ENCODE measurements at places on chromosomes 2 and 18. TPM values are rescaled to one million over a fixed set of nuclear protein-coding genes. Genes with fewer than 3 reads are reported as not detected.

The UGT1A5 gene
- not detected for total RNA-seq

The TPO gene
- 11.6 TPM for total RNA-seq

The FZD7 gene
- 4.4 TPM for total RNA-seq

The MAPRE3 gene
- 41.9 TPM for total RNA-seq

DNA sequence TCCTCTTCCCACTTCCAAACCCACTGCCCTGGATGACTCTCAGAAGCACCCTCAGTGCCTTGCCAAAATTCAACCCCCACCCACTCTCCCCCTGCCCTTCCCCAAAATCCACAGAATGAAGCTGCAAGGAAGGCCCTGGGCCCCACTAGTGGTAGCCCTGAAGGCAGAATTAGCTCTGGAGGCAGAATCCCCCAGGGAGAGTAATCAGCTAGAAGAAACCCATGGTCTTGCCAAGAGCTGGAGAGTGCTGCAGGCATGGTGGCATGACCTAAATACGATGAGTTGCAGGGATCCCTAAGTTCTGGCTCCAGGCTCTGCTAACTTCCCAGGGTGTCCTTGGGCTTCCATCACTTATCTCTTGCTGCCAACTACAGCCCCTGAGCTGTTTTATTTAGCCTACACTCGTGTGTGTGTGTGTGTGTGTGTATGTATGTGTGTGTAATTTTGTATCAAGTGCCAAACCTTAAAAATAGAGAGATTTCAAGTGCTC is 7.9 kb downstream of the GAD1 start:
- H3K36me3 ChIP-seq: no peaks in the 10 kb centered on the region
- no peak overlapping the region for H3K27ac ChIP-seq
- peaks cover 42% of the 10 kb centered on the region for H3K4me1 ChIP-seq
- no peak for DNase-seq

DNA sequence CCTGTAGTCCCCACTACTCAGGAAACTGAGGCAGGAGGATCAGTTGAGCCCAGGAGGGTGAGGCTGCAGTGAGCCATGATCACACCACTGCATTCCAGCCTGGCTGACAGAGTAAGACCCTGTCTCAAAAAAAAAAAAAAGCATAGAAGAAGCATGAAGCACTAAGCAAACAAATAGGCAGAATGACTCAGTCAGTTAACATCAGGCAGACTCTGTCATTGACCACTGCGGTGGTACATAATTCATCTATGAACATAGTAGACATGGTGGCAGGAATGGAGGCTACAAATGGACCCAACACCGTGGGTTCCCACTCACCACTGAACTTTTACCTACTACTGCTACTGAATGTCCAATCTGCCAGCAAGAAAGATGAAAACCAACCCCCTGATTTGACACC is 7.6 kb upstream of the ASXL2 start:
- H3K36me3 ChIP-seq: no peaks in the 10 kb centered on the region
- H3K27ac ChIP-seq: no peak overlapping the region
- no peaks in the 10 kb centered on the region for H3K4me1 ChIP-seq
- no peaks in the 10 kb centered on the region for H3K27me3 ChIP-seq
- H3K4me3 ChIP-seq: no peak overlapping the region
- DNase-seq: no peak

DNA sequence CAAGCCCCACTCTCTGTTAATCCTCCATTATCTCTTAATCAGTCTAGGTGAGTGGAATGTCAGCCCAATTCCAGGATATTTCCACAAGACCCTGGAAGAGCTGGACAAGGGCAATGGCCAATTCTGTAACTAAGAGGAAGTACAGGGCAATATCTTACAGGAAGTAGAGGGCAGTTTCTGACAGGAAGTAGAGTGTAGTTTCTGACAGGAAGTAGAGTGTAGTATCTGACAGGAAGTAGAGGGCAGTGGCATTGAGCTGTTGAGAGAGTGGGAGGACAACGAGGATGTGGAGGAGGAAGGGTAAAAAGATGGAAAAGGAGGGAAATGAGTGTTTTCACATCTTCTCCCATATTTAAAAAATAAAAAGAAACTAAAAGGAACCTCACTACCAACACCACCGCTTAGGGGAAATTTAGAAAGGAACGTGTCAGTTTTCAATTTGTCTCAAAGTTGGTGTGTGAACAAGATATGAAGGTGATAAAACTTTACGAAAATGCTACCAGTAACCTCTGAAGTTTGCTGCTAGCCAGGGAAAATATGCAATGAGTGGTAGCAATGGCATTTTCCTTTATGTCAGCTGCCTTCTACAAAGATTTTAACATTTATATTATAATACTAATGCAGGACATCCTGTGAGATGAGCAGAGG is 430.9 kb upstream of the HNRNPA3 start:
- no peaks in the 10 kb centered on the region for H3K27me3 ChIP-seq
- no peak for DNase-seq
- no peak overlapping the region for H3K4me3 ChIP-seq
- H3K36me3 ChIP-seq: no peaks in the 10 kb centered on the region
- no peak overlapping the region for H3K27ac ChIP-seq

- DNase-seq: no peak
- no peaks in the 10 kb centered on the region for H3K27me3 ChIP-seq
- no peaks in the 10 kb centered on the region for H3K4me1 ChIP-seq
- H3K4me3 ChIP-seq: no peak overlapping the region
- no peaks in the 10 kb centered on the region for H3K36me3 ChIP-seq
Measured at GRCh38 chr2:58680755-58681310, 439.7 kb upstream of the FANCL start.

GRCh38 chr2:554444-554843 is 122.8 kb downstream of the TMEM18 start:
- H3K36me3 ChIP-seq: no peaks in the 10 kb centered on the region
- H3K27me3 ChIP-seq: no peaks in the 10 kb centered on the region
- H3K4me1 ChIP-seq: no peaks in the 10 kb centered on the region
- no peak overlapping the region for H3K4me3 ChIP-seq
- DNase-seq: no peak
- H3K27ac ChIP-seq: no peak overlapping the region

DNA sequence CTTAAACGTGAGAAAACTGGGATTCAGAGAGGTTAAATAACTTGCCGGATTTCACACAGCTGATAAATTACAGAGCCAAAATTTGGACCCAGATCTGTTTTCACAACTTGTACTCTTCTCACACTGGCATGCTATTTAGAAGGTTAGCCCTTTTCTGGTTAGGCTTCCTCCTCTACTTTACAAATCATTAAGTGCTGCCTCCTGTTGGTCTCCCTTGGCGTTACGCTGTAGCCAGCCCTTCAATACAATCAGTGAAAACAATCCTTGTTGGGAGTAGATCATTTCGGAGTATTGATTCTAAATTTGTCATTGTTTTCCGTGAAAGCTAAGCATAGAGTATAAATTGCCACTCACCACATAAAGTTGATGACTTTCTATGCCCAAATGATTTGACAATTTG is 153.5 kb downstream of the ARHGAP15 start:
- no peak overlapping the region for H3K4me3 ChIP-seq
- no peak overlapping the region for H3K27ac ChIP-seq
- no peaks in the 10 kb centered on the region for H3K36me3 ChIP-seq
- DNase-seq: no peak
- no peaks in the 10 kb centered on the region for H3K27me3 ChIP-seq
- no peaks in the 10 kb centered on the region for H3K4me1 ChIP-seq

GRCh38 chr18:65415098-65415497 is 335.7 kb upstream of the CDH7 start:
- H3K4me3 ChIP-seq: no peak overlapping the region
- no peaks in the 10 kb centered on the region for H3K27me3 ChIP-seq
- no peak for DNase-seq

- H3K4me1 ChIP-seq: no peaks in the 10 kb centered on the region
- no peaks in the 10 kb centered on the region for H3K36me3 ChIP-seq
- H3K4me3 ChIP-seq: no peak overlapping the region
- no peak overlapping the region for H3K27ac ChIP-seq
- DNase-seq: no peak
Measured at GRCh38 chr2:8337321-8337720, 344.5 kb upstream of the ID2 start.

GRCh38 chr2:11500702-11501303 is 33.0 kb upstream of the GREB1 start:
- no peaks in the 10 kb centered on the region for H3K36me3 ChIP-seq
- H3K4me1 ChIP-seq: peaks cover 13% of the 10 kb centered on the region
- H3K4me3 ChIP-seq: no peak overlapping the region
- H3K27ac ChIP-seq: peak overlapping the region; percentile 81
- no peak for DNase-seq
- H3K27me3 ChIP-seq: no peaks in the 10 kb centered on the region

GRCh38 chr2:126513033-126513432 is 142.9 kb upstream of the GYPC start:
- H3K27ac ChIP-seq: no peak overlapping the region
- DNase-seq: no peak
- H3K4me3 ChIP-seq: no peak overlapping the region
- no peaks in the 10 kb centered on the region for H3K4me1 ChIP-seq
